ENCODE measurements at places on chromosomes 7 and 10.

DNA sequence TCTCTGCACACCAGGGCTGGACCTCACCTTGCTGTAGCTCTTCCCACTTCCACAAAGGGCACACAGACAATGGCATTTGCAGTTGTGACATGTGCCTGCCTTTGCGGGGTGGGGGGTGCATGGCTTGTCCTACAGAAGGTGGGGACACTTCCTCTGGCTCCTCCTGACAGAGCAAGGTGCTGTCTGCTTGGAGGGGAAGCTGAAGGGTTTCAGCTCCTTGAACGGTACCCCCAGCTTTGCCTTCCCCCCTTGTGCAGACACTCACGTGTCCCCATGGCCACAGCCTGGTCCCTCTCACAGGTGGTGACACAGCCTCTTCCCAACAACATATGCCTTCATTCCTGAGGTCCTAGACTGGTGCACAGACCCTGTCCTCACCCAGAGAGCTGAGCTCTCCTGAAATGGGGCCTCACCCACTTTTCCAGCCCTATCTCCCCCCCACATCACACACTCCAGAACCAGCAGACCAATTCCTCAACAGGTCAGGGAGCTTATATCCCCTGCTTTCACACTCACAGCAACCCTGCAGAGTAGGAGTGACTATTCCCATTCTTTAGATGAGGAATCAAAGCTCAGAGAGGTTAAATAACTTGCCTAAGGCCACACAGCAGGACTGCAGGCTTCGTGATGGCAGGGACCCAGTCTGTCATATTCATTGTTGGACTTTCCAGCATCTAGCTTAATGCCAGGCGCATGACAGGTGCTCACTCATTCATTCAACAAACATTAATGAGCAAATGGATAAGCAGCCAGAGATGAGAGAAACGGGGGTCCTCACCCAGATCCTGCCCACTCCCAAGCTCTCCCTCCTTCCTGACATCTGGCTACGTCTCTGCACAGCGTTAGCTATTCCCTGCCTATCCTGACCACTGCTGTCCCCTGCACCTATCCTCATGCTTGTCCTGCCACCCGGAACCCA is 44.4 kb downstream of the PARP12 start:
- DNase-seq, result no peak

GRCh38 chr7:3197567-3198213 is 103.4 kb upstream of the SDK1 start:
- DNase-seq, result no peak

- no peak for DNase-seq
Measured at GRCh38 chr7:15057272-15057671, 154.7 kb upstream of the DGKB start.

- no peak for DNase-seq
Measured at GRCh38 chr7:158816271-158816670, 13.0 kb downstream of the ESYT2 start.

DNA sequence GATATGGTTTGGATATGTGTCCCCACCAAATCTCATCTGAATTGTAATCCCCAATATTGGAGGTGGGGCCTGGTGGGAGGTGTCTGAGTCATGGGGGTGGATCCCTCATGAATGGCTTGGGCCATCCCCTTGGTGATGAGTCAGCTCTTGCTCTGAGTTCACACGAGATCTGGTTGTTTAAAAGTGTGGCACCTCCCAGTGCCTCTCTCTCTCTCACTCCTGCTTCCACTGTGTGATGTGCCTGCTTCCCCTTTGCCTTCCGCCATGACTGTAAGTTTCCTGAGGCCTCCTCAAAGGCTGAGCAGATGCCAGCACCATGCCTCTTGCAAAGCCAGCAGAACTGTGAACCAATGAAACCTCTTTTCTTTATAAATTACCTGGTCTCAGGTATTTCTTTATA is 4.8 kb upstream of the GCK start:
- DNase-seq, result no peak

- no peak for DNase-seq
Measured at GRCh38 chr7:132486274-132486610, 90.0 kb downstream of the PLXNA4 start.

GRCh38 chr7:87687653-87688254 is 59.6 kb downstream of the RUNDC3B start:
- DNase-seq, result no peak

All from GM19239 (cell line).